ENCODE measurements at places on chromosomes 5 and 9. TPM values are rescaled to one million over a fixed set of nuclear protein-coding genes. Genes with fewer than 3 reads are reported as not detected.

The MFAP3 gene
- polyA plus RNA-seq = 11.2 TPM

The TBC1D2 gene
- polyA plus RNA-seq = 6.0 TPM

The SOX30 gene
- polyA plus RNA-seq = not detected

The SHLD3 gene
- polyA plus RNA-seq = 2.1 TPM

The HAVCR1 gene
- not detected for polyA plus RNA-seq

The GFI1B gene
- polyA plus RNA-seq = not detected

The SH2D3C gene
- 0.13 TPM for polyA plus RNA-seq

The BARX1 gene
- polyA plus RNA-seq = not detected

The SIGMAR1 gene
- polyA plus RNA-seq = 48.1 TPM

The GMCL2 gene
- not detected for polyA plus RNA-seq

The NNT gene
- 20.4 TPM for polyA plus RNA-seq

The PCDH12 gene
- 0.88 TPM for polyA plus RNA-seq

The ACO1 gene
- polyA plus RNA-seq = 17.7 TPM

The HRH2 gene
- polyA plus RNA-seq = 2.3 TPM

The DND1 gene
- polyA plus RNA-seq = 2.1 TPM

The TMEM245 gene
- 10.1 TPM for polyA plus RNA-seq

DNA sequence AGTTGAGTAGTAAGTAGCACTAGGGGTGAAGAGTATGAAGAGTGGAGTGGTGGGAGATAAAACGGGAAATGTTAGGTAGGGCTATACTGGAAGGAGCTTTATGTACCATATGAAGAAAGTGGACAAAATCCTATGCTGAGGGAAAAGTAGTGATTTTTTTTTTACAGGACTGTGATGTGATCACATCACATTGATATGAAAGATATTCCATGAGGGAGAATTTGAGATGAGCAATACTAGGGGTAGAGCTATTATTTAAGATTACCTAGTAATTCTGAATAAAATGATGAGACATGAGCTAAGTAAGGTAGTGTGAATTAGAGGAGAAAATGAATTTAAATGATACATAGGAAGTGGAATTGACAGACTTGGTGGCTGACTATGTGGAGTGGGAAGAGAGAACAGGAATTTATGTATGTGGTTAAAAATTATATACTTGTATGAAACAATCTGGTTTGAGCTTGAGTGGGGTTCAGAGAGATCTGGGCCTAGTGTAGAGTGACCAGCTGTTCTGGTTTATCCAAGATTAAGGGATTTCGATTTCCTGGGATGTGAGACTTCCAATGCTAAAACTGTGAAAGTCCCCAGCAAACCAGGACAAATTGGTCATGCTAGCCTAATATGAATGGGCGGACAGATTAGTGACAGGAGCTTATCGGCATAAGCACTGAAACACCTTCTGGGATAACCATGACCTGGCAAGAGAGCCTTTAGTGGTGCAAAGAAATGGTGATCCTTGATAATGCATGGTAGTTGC, 29.3 kb upstream of the STOM start:
- no peak for DNase-seq

- DNase-seq = no peak
Measured at GRCh38 chr9:99660191-99660636, 161.5 kb upstream of the NR4A3 start.

GRCh38 chr5:162393534-162393933, 326.0 kb downstream of the GABRG2 start:
- no peak for DNase-seq

DNA sequence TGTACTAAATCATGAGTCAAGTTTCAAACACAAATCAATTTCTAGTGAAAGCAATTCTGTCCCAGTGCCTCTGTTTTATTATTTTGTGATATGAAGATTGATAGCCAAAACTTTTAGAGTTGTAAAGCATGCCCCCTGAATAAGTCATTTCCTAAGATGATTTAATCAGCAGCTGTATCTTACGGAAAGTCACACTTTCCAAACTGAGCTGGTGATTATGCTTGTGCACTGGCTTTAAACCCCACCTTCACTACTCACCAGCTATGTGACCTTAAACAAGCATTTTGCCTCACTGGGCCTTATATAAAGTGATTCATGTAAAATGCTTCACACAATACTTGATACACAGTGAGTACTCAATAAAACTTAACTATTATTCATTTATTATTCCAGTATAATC, 78.1 kb downstream of the EDIL3 start:
- no peak for DNase-seq

GRCh38 chr5:98975682-98976407, 47.0 kb upstream of the CHD1 start:
- no peak for DNase-seq

DNA sequence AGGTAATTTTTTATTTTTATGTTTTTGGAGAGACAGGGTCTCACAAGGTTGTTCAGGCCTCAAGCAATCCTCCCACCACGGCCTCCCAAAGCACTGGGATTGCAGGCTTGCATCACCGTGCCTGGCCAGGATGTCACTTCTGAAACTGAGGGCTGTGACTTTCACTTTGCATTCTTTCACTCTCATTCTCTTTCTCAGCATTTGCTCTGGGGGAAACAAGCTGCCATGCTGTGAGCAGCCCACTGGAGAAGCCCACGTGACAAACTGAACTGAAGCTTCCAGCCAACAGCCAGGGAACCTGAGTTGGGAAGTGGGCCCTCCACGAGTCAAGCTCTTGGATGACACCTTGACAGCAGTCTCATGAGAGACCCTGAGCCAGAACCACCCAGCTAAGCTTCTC, 109.4 kb downstream of the C5orf15 start:
- DNase-seq = no peak

- DNase-seq = peak; percentile 70
Measured at GRCh38 chr9:36008774-36009300, 27.9 kb upstream of the RECK start.

GRCh38 chr9:33167972-33168461, 881 bp upstream of the B4GALT1 start:
- DNase-seq = no peak

- DNase-seq = no peak
Measured at GRCh38 chr9:124698265-124698664, 72.8 kb downstream of the NR6A1 start.

GRCh38 chr5:35369965-35370790, 139.9 kb upstream of the PRLR start:
- no peak for DNase-seq

DNA sequence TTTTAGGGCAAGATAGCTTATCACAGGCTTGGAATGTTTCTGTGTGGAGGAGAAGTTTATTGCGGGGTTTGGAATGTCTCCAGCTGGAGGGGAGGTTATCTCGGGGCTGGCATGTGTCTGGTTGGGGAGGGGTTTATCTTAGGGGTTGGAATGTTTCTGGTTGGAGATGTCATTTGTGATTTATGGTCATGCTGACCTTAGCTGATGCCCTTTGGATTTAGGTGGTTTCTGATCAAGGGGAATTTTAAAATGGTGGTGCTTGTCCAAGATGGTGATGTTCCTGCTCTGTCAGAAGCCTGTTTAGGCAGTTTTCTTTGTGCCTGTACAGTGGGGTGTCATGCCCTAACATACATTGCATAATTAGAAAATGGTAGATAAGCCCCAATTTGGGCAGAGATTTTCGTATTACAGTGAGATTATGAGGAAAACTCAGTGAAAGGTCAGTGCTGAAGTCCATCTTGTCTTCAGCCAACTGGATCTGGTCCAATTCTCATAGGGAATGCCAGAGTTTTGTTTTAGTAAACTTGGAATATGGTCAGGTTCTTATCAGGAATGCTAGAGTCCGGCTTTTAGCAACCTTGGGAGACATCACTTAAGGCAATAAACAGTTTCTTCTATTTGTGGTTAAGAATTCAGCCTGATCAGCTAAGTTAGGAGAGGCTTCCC, 14.3 kb downstream of the CDK20 start:
- no peak for DNase-seq

- no peak for DNase-seq
Measured at GRCh38 chr5:59698207-59699178, 195.0 kb downstream of the PDE4D start.

DNA sequence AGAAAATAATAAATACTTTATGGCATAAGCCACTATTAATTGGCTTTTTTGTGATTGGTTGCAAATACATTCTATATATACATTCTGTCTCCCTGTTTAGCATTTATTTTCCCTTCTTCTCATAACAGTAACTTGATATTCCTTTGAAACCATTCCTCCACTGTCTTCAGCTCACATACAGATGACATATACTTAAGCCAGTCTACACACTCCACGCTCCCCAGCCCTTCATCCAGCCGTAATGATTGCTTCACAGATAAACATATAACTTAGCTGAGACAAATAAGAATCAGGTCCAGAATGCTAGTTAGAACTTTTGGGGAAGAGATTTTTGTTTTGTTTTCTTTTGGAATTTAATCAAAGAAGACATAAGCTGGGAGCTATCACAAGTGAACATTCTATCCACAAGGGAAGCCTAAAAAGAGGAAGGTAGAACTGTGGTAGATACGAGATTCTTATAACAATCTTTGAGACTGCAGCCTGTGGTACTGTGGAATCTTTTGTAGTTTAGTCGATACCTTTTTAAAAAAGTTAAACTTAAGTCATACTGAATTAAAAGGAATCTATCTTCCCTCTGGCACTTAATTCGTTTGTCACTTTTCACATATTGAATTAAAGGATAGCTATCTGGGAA, 365.1 kb upstream of the PRR16 start:
- DNase-seq = no peak

DNA sequence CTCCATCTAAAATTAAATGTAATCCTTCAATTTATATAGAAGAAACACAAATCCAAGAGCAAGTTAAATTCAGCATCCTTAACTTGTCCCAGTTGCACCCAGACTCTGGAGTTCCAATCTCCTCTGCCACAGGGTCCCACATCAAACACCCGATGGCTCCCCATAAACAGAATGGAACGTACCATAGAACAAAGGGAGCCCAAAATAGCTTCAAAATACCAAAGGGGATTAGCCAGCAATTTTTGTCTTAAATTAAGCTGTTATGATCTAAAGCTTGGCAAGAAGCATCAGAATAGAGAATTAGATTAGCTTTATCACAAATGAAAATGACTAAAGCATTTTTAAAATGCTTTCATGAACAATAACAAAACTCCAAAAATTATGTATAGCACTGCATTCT, 112.8 kb downstream of the FANCC start:
- DNase-seq = no peak

DNA sequence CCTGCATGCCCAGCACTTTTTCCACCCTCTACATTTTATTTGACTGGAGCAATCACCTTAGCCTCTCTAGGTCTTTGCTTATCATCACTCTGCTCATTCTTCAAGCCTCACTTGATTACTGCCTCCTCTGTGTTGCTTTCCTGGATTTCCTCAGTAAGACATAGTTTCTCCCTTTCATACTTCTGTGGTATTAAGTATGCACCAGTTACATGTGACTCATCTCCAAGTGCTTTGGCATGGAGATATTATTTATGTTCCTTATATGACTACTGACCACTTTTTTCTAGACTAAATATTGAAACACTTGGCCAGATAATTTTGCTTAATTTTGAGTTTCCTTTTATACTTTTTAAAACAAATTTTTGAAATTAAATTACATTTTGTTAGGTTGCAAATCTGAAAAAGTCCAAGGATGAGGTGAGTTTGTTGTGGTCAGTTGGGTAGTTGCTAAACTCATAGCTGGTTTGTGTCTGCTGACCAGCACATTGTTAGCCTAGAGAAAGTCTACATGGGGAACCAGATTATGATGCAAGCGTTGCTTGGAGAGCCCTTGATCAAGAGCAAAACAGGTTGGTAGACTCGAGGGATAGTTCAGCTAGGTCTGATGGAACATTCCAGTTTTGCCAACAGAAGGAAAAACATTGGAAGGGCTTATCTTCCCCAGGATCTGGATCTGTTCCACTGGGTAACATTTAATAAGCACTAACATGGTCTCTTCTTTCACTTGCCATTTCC, 140.2 kb downstream of the TMC1 start:
- no peak for DNase-seq

- peak; percentile 79 for DNase-seq
Measured at GRCh38 chr9:129568560-129569501, 52.1 kb downstream of the C9orf50 start.

- peak; percentile 68 for DNase-seq
Measured at GRCh38 chr5:145936401-145937131, at the start of gene SH3RF2. TSS of gene SH3RF2 (plus strand) at chr5:145936578. CDS start at chr5:145937929, 1,351 bp downstream.

All from aorta (tissue), 5 donors.